ENCODE measurements at places on chromosomes 13 and 19.

GRCh38 chr13:112185466-112185865 lies 118.5 kb downstream of the SOX1 start:
- DNase-seq: no peak

- no peak for DNase-seq
These were observed 161.2 kb downstream of the FOXO1 start for GRCh38 chr13:40505196-40505595.

GRCh38 chr13:112248406-112248760 lies 127.8 kb upstream of the SPACA7 start:
- no peak for DNase-seq

DNA sequence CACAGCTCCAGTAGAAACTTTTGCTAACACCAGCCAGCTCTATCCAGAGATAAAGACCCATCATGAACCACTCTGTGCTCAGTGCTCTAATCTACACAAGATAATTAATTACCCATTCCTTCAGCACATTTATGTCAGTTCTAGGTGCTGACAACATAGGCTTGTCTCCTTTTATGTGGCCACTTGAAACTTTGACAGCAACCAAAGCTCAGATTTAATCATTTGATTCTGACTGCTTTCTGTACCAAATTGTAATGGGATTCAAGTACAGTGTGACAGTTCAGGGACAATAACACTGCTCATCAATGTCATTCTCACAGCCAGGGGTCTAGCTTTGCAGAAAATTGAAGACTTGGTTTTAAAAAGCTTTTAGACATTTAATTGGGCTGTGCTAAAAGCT lies 266.6 kb downstream of the KCTD12 start:
- no peak for DNase-seq

- no peak for DNase-seq
These were observed 801 bp downstream of the MCF2L start for GRCh38 chr13:112969692-112970338.

- no peak for DNase-seq
These were observed 104.4 kb downstream of the DOCK9 start for GRCh38 chr13:98873377-98874028.

GRCh38 chr13:91242652-91243051 lies 104.8 kb upstream of the MIR17HG start:
- no peak for DNase-seq

Measured in fibroblast of skin of left quadriceps (primary cell).